ENCODE measurements at places on chromosomes 1 and 21. TPM values are rescaled to one million over a fixed set of nuclear protein-coding genes. Genes with fewer than 3 reads are reported as not detected.

DMRTA2 gene
- total RNA-seq = not detected

CLDN8 gene
- total RNA-seq = not detected

ZC3H12A gene
- total RNA-seq = 32.7 TPM

- H3K36me3 ChIP-seq = peaks cover 45% of the 10 kb centered on the region
- no peak for DNase-seq
- H3K4me3 ChIP-seq = no peak overlapping the region
- peaks cover 21% of the 10 kb centered on the region for H3K4me1 ChIP-seq
- no peaks in the 10 kb centered on the region for H3K27me3 ChIP-seq
These were observed 29.7 kb upstream of the EVA1B start for GRCh38 chr1:36352910-36353878.

DNA sequence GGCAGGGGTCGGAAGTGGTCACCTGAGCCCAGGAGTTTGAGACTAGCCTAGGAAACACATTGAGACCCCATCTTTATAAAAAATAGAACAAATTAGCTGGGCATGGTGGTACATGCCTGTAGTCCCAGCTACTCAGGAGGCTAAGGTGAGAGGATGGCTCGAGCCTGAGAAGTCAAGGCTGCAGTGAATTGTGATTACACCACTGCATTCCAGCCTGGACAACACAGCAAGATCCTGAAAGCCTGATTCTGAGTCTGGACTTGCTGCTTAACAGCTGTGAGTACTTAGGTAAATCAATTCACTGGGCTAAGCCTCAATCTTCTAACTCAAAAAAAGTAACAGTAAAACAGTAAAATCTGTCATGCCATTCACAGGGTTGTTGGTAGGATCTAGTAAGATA lies 4.9 kb downstream of the TRAPPC3 start:
- H3K27ac ChIP-seq = no peak overlapping the region
- no peak overlapping the region for H3K4me3 ChIP-seq
- peaks cover 13% of the 10 kb centered on the region for H3K4me1 ChIP-seq
- no peaks in the 10 kb centered on the region for H3K27me3 ChIP-seq

- no peaks in the 10 kb centered on the region for H3K4me1 ChIP-seq
- no peak overlapping the region for H3K4me3 ChIP-seq
- H3K36me3 ChIP-seq = no peaks in the 10 kb centered on the region
- no peak for DNase-seq
- no peaks in the 10 kb centered on the region for H3K27me3 ChIP-seq
These were observed 35.0 kb downstream of the ZYG11A start for GRCh38 chr1:52877554-52877953.

GRCh38 chr1:206721454-206721853 lies 36.7 kb downstream of the MAPKAPK2 start:
- H3K27me3 ChIP-seq = no peaks in the 10 kb centered on the region
- no peak for DNase-seq
- H3K36me3 ChIP-seq = no peaks in the 10 kb centered on the region
- no peak overlapping the region for H3K27ac ChIP-seq
- H3K4me1 ChIP-seq = peaks cover 49% of the 10 kb centered on the region
- H3K4me3 ChIP-seq = no peak overlapping the region

- H3K4me1 ChIP-seq = peaks cover 10% of the 10 kb centered on the region
- H3K27me3 ChIP-seq = no peaks in the 10 kb centered on the region
- H3K4me3 ChIP-seq = peak overlapping the region; percentile 69
- peaks cover 24% of the 10 kb centered on the region for H3K36me3 ChIP-seq
- H3K27ac ChIP-seq = peak overlapping the region; percentile 82
- DNase-seq = no peak
These were observed 2.0 kb downstream of the GLUL start for GRCh38 chr1:182389619-182390047.

DNA sequence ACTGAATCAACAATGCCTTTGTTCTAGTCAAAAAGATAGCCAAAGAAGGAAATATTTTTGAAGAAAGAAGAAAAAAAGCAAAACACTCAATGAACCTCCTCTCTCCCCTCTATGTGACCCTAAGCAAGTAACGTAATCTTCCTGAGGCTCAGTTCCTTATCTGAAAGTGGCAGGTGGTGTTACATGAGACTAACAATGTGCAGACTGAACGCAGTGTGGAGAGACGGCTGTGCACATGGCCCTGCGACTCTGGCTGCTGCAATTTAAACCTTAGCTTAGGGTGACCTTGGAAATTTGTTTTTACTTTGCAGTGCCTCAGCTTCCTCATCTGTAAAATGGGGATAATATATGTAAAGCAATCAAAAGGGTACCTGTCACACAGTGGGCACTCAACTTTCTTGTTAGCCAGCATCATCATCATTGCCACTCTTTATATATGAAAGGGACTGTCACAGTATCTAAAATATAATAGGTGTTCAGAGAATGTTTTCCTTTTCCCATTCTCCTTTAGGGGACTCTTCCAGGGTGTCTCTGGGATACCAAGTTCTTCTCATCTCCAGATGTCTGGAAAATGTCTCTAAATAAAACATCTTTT lies 100.1 kb upstream of the JUN start:
- peak overlapping the region; percentile 68 for H3K27ac ChIP-seq
- no peak overlapping the region for H3K4me3 ChIP-seq
- DNase-seq = no peak
- H3K4me1 ChIP-seq = peaks cover 30% of the 10 kb centered on the region
- no peaks in the 10 kb centered on the region for H3K36me3 ChIP-seq
